LHCN-M2 (cell line): ENCODE measurements at places on chromosomes 1 and 21. TPM values are rescaled to one million over a fixed set of nuclear protein-coding genes. Genes with fewer than 3 reads are reported as not detected.

GRCh38 chr1:18108299-18109057 lies 880 bp downstream of the IGSF21 start:
- DNase-seq = no peak

DNA sequence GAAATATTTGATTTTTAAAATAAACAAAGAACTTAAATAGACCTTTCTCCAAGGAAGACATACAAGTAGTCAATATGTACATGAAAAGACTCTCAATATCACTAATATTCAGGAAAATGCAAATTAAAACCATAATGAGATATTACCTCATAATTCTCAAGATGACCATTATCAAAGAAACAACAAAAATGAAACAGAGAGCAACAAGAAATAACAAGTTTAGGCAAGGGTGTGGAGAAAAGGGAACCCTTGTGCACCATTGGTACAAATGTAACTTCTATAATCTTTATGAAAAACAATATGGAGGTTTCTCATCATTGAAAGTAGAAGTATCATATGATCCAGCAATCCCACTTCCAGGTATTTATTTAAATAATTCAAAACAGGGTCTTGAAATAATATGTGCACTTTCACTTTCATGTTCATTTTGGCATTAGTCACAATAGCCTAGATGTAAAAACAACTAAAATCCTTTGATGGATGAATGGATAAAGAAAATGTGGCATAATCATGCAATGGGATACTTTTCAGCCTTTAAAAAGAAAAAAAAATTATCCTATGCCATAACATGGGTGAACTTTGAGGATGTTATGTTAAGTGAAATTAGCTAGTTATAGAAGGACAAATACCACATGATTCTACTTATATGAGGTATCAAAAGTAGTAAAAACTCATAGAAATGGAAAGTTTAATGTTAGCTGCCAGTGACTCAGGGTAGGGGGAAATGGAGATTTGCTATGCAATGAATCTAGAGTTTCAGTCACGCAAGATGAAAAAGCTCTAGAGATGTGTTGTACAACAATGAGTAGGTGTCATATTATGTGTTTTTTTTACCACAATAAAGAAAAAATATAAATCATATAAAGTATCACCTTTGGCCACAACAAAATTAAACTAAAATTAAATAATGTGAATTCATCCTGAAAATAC lies 114.5 kb upstream of the LYPLAL1 start:
- DNase-seq = peak; percentile 11

DNA sequence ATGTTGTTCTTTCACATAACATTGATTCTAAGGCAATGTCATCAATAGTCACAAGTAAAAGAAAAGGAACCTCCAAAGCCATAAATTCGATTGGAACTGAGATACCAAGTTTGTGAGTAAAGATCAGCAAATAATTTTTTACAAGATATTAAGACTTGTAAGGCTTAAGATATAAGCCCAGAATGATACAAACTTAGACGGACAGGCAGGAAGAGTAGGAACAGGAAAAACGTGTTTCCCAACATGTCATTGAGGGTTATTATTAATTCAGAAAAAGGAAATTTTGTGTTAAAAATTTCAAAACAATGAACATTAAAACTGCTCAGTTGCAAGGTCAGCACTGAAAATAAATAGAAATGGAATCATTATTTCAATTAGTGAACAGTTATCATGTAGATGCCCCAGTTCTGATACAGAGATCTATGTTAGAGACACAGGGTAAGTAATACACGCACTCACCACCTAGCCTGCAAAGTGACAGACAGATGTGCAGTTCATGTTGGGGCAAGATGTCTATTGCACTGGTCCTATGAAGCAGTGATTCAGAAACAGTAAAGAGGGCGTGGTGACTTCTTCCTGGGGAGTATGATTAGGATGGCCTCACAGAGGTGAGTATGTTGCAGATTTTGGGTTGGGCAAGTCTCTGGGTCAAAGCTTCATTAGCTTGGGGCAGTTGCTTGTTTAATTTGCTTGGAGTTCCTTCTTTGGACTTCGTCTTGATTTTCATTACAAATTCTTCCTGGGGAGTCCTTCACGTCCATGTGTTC lies 284.4 kb downstream of the SETD4 start:
- no peak for DNase-seq

- no peak for DNase-seq
These were observed 15.6 kb downstream of the C1orf159 start for GRCh38 chr1:1100296-1100695.

- no peak for DNase-seq
These were observed 18.6 kb downstream of the ABCG1 start for GRCh38 chr21:42237577-42237976.

AMPD1 gene
- 0.11 TPM in 1 of 2 replicates, not detected in the other for total RNA-seq

- no peak for DNase-seq
These were observed 94.7 kb upstream of the WARS2 start for GRCh38 chr1:119235120-119235519.
